Amygdala (tissue), 56 donors: ENCODE measurements at places on chromosomes 11 and 22.

GRCh38 chr11:17188675-17189074 lies 19.1 kb downstream of the PIK3C2A start:
- no peak for DNase-seq

DNA sequence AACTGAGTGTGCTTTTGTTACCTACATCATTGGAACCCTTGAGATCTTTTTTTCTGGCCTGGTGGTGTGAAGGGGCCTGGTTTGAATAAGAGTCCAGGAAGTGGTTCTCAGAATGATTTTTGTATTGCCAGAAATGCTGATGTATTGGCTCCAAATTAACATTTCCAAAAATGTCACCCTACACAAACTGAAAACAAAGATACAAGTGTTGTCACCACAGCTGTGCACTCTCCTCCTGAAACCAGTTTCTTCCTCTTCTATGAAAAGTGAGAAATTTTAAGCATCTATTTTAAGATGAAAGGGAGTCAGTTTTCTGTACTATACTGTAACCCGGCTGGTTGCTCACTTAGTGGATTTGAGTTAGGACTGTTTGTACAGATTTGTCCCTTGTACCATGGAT lies 218.8 kb downstream of the PGR start:
- no peak for DNase-seq

- DNase-seq: no peak
These were observed 846.2 kb downstream of the BRD1 start for GRCh38 chr22:48981371-48982061.

- no peak for DNase-seq
These were observed 62.5 kb upstream of the SORL1-AS1 start for GRCh38 chr11:121515335-121515671.

GRCh38 chr11:73126804-73127480 lies 15.2 kb downstream of the FCHSD2 start:
- no peak for DNase-seq

- DNase-seq: no peak
These were observed 195.5 kb downstream of the C11orf91 start for GRCh38 chr11:33505093-33505492.

GRCh38 chr11:37422511-37422910 lies 824.5 kb upstream of the RAG2 start:
- no peak for DNase-seq

DNA sequence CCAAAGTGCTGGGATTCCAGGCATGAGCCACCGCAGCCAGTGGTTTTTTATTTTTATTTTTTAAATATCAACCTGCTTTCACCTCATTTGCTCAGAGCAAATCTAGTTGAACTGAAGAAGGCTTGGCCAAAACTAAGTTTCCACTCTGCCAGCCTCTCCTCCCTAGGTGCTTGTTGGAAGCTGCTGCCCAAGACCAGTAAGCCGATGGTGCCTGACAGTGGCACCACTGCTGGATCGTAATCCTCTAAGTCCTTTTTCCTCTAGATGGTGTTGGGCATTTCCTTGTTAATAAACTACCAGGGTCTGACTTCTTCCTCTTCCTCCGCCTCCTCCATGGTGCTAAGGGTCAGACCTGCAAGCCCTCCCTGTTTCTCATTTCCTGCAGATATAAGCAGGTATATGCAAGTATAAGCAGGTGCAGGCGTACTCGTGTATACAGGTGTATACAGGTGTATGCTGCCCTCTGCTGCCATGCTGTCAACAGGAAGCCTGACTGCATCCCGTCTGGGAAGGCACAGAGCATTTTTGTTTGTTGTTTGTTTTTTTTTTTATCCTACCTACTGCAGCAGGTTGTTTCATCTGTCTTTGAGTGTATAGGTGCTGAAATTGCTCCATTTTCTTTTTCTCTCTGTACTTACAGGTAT lies 1.6 kb downstream of the NADSYN1 start:
- no peak for DNase-seq

DNA sequence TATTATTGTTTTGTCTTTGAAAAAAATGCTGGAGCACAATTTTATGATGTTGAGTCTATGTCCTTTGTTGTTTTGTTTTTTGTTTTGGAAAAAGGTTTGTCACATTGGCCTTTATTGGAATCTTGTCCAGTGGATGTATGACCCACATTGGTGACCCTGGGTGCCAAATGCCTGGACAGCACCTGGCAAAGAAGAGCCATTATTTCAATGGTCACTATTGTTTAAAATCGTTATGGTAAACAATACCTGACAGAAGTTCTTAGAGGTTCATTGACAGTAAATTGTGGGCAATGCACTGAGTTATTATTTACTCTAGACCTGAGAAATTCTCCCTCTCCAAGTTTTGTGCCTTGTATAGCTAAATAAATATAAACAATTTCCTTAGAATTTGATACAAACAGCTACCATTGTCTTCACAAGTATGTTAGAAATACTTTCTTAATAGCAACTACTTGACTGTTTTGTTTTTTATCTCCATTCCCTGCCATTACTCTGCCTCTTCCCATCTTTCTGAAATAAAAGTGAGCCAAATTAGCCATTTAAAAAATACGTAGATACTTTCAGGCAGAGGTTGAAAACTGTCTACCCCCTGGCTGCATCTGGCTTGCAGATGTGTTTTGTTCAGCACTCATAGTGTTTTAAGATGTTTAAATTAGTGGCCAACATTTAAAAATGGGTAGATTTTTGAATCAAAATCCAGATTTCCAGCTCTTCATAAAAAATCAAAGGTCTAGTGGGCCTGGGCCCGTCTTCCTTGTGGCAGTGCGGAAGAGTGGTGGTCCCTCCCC lies 39.9 kb downstream of the BMAL1 start:
- DNase-seq: no peak

GRCh38 chr22:40252146-40252545 lies 74.4 kb downstream of the TNRC6B start:
- no peak for DNase-seq

DNA sequence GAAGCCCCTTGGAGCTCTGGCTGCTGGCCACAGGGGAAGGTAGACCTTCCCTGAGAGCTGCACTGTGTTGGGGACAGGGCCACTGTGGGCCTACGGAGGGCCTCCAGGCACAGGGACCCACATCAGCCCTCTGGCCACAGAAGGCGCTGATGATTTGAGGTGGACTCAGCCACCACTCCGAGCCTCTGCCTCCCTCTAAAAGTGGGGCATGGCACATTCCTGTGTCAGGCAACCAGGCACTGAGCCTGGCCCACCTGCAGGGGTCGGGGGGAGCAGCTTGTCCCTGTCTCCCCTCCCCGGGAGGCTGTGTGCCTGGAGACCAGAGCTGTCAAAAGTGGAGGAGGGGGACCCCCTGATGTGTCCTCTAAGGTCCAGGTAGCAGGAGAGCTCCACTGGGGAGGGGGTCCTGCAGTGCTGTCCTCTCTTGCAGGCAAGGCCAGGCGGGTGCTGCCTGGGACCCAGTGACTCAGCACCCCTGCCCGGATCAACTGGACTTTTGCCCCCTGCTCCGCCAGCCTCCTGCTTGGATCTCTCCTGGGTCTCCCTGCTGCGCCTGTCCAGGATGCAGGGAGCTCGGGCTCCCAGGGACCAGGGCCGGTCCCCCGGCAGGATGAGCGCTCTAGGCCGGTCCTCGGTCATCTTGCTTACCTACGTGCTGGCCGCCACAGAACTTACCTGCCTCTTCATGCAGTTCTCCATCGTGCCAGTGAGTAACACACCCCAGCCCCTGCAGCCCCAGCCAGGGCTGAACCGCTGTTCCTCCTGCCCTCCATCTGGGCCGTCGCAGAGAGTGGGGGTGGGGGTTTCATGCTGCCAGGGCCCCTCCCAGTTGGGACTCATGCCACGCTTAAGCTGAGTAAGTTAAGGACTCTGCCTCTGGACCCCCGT lies 17.5 kb upstream of the CDKN1C start:
- DNase-seq: no peak

GRCh38 chr11:78270971-78271370 lies 82.3 kb downstream of the USP35 start:
- no peak for DNase-seq

GRCh38 chr22:37388538-37388937 lies 38.7 kb downstream of the ELFN2 start:
- no peak for DNase-seq

DNA sequence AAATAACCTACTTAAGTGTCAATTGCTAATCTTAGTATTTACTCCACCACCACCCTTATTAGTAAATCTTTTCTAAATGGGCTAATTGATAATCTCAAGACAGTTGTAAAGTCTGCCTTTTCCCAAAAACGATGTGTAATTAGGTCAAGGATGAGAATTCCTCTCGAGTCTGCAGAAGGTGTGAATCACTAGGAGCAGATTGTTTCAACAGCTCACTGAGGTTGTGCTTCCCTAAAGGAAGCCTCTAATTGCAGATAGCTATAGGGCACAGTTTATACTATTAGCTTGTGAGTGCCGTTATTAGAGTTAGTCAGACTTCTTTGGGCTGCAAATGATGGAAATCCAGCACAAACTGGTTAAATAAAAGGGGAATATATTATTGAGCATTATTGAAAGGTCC lies 84.9 kb downstream of the C11orf91 start:
- DNase-seq: no peak

DNA sequence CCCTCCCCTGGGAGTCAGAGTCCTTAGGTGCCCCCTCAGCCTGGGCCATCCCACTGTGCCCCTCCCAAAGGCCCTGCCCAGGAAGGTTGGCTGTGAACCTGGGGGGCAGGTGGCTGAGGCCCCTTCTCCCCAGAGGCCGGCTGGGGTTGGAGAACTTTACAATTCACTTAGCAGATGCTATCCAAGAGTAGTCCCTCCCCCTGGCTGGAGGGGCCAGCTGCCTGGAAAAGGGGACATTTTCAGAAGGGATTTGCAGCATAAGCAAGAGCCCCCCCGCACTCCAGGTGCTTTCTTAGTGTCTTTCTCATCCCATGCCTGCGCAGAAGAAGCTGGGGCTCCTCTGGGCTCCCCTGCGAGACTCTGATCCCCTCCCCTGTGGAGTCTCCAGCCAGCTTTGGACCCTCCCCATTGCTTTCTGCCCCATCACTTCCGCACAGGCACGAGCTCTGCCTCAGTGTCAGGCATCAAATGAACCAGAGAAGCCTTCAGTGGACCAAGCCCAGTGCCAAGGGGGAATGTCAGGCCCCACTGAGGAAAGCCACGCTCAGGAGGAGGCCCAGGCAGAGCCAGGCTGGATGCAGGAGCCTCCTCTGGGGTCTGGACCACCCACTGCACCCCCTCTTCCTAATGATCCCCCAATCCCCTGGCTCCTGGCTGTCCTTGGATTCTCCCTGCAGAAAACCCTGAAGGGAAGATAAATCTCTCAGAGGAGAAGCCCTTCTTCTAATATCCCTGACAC lies 3.7 kb downstream of the SSTR3 start:
- DNase-seq: no peak

DNA sequence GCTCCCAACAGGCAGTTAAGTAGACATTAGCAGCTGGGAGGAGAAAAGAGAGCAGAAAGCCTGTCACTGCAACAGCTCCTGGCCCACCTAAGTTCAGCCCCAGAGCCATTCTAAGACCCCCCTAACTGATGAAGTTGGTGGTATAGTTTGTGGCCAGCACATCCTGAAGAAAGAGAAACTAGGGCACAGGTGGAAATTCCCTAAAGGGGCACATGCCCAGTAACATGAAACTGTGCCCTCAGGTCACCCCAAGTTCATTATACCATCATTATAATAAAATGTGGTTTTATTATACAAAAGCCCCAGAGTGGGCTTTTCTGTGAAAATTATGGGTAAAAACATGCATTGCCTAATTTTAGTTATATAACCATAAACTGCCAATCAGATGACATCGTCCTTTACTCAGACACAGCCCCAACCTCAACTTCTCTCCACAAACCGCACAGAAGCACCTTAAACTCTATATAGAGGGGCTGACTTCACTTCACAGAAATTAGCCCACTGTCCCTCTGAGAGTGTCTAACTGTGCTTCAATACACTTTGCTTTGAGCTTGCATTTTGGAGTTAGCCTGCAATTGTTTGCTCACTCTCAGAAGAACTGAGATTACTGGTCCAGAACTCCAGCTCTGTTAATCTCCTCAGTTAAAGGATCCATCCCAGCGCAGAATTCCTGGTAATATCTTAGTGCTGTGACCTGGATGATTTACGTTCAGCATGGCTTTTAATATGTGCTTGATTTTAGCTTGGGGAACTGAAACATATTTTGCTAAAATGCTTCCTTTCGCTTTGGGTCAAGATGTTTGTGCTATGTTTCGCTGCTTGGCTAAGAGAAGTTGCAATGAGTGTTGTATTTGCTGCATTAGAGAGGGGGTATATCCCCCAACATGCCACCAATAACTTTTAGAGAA lies 1.8 kb upstream of the APOL3 start:
- no peak for DNase-seq

GRCh38 chr22:50551160-50551752 lies 5.6 kb downstream of the KLHDC7B start:
- no peak for DNase-seq

DNA sequence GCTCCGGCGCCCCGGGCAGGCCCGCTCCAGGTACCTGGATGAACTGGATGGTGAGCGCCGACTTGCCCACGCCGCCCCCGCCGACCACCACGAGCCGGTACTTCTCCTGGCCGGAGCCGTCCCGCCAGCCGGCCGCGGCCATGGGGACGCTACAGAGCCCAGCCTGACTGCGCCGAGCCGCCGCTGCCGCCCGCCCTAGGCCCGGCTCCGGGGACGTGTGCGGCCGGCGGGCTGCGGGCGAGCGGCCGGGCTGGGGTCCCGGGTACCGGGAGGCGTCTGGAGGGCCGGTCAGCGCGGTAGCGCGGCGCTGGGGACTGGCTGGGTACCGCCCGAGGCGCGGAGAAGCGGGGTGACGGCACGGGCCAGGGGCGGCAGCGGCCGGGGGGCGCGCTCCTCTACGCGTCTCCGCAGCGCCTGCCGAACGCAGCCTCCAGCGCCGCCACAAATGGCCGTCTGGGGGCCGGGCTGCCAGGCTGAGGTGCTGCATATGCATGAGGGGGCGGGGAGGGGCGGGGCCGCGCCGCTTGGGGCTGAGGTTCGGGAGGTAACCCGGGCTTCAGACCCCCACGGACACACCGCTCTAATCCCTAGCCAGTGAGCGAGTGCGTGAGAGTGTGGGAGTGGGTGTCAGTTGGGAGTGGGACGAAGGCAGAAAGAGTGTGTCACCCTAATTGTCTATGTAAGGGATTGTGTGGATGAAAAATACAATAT lies at the start of gene RRAS2:
Gene RRAS2, minus strand, starts transcription at position 455 of the 711 bp plus-strand sequence. Its CDS starts 313 bp downstream, at position 142.
- DNase-seq: no peak

GRCh38 chr11:3000032-3000961 lies 8.2 kb upstream of the NAP1L4 start:
- DNase-seq: peak; percentile 97

DNA sequence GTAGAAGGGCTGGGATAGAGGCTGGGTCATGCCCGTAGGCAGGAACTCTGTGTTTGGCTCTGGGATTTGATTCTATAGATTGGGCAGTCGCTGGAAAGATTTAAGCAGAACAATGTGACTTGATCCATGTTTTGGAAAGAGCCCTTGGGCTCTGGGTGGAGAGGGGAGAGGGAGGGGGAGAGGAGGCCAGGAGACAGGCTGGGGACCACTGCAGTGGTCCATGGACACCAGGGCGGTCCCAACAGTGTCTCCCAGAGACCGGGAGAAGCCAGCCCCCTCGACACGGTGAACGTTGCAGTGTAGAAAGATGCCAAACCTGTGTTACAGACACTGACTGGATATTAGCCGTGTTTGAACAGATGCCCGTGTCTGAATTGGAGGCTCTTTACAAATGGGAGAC lies 19.5 kb downstream of the PVALB start:
- DNase-seq: no peak

- no peak for DNase-seq
These were observed 13.2 kb downstream of the OTUB1 start for GRCh38 chr11:63999349-64000025.

- no peak for DNase-seq
These were observed 29.4 kb upstream of the LYVE1 start for GRCh38 chr11:10597877-10598351.

GRCh38 chr22:42300259-42301076 lies 30.0 kb upstream of the TCF20 start:
- no peak for DNase-seq
